ENCODE measurements at places on chromosomes 16 and 17.

DNA sequence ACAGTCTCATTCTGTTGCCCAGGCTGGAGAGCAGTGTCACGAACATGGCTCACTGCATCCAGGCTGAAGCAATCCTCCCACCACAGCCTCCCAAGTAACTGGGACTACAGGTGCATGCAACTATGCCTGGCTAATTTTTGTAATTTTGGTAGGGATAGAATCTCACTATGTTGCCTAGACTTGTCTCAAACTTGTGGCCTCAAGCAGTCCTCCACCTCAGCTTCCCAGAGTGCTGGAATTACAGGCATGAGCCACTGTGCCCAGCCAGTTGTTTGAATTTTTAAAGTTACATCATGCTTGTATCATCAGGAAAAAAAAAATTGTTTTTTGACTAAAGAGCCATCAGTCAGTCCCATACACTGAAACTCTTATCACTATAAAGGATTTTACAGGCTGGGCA is 17.1 kb upstream of the VPS4A start:
- no peak for DNase-seq

- no peak for DNase-seq
Observed at GRCh38 chr17:13601322-13601775, 380 bp downstream of the HS3ST3A1 start.

DNA sequence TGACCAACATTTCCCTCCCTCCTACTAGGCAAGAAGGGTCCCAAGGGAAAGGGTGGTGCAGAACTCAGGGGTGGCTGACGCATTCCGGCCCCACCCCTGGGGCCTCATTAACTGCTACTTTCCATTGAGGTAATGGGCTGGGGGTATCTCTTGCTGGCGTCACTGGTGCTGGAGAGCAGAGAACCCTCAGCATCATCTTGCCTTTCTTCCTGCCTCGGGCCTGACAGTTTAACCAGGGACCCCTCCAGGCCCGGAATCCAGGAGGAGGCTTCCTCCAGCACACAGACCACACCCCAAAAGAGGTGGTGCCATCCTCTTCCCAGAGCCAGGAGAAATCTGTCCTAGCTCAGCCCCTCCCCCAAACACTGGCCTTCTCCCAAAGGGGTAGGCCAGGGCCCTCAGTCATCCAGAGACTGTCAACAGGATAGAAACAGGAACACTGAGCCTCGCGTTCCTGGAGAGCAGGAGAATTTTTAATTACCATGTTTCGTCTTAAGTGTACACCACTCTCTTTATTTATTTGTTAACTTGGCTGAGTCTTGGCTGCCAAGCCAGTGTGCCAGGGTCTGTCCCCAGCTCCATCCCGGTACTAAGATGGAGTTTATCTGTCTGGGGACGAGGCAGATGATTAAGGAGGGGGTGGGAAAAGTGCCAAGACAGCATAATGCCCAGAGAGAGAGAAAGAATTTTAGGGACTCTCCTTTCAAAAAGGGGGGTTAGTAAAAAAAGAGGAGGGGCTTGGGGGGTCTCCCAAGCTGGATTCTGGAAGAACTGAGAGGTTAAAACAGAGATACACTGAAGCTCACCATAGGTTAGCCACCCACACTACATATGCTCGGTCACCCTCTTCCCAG is 5.1 kb downstream of the ETV4 start:
- no peak for DNase-seq

DNA sequence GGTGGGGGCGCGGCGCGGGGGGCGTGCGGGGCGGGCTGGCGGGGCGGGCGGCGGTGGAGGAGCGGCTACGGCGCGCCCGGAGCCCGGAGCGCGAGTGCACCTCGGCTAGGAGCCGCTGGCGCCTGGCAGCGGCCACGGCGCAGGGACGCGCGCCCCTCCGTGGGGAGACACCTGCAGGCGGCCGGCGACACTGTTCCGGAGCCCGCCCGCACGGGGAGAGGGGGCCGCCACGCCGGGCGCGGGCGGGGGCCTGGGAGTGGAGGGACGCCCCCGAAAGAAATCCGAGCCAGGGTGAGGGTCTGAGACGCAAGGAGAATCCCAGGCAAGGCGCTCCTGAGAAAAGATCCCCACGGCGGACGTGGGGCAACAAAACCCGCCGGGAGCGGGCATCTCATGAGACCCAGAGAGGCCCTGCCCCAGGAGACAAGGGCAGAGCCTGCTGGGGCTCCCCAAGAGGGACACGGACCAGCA is at the start of gene GSG1L:
Gene GSG1L (minus strand): TSS at position 124 of the 471 bp plus-strand sequence. CDS start 290 bp downstream, outside the sequence.
- DNase-seq = no peak

DNA sequence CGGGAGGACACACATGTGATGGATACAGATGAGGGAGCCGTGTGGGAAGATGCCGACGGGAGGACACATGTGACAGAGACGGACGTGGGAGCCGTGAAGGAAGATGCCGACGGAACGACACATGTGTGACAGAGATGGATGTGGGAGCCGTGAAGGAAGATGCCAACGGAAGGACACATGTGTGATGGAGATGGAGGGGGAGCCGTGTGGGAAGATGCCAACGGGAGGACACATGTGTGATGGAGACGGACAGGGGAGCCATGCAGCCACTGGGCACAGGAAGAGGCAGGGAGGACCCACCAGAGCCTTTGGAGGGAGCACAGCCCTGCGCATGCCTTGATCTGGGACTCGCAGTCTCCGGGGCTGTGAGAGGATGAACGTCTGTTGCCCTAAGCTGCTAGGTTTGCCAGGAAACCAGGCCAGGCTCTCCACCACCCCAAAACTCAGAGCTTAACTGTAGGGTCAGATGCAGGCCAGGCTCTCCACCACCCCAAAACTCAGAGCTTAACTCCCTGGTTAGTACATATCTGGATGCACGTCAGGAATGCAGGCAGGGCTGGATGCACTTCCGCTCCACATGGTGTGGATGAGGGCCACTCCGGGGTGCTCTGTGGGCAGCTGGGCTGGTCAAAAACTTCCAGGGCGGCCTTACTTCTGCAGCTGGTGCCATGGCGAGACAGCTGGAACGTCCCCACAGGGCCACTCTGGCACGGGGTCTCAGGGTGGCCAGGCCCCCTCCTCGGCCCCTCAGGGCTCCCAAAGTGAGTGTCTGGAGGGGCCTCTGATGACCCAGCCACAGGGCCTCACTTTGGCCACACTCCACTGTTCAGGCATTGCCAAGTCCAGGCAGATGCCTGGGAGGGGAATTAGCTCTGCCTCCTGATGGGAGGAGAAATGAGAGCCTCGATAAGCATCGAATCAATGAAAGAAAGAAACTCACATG is 47.7 kb upstream of the ZNF469 start:
- DNase-seq = no peak

Measured in glomerular endothelial cell (primary cell).